ENCODE measurements at places on chromosomes 6 and 20. TPM values are rescaled to one million over a fixed set of nuclear protein-coding genes. Genes with fewer than 3 reads are reported as not detected.

Gene TFAP2C
- 36.3 TPM for total RNA-seq

GRCh38 chr6:118804091-118804490, 89.9 kb upstream of the ASF1A start:
- no peak for DNase-seq
- H3K27me3 ChIP-seq: no peaks in the 10 kb centered on the region
- no peak overlapping the region for H3K4me3 ChIP-seq
- H3K4me1 ChIP-seq: no peaks in the 10 kb centered on the region

GRCh38 chr6:133892813-133893691, 4.1 kb downstream of the TCF21 start:
- no peaks in the 10 kb centered on the region for H3K36me3 ChIP-seq
- peaks cover 59% of the 10 kb centered on the region for H3K27me3 ChIP-seq
- peak overlapping the region; percentile 53 for H3K4me3 ChIP-seq

- peaks cover 3% of the 10 kb centered on the region for H3K27me3 ChIP-seq
- no peaks in the 10 kb centered on the region for H3K36me3 ChIP-seq
- DNase-seq: peak; percentile 84
Measured at GRCh38 chr20:51860111-51860882, 58.0 kb upstream of the SALL4 start.

DNA sequence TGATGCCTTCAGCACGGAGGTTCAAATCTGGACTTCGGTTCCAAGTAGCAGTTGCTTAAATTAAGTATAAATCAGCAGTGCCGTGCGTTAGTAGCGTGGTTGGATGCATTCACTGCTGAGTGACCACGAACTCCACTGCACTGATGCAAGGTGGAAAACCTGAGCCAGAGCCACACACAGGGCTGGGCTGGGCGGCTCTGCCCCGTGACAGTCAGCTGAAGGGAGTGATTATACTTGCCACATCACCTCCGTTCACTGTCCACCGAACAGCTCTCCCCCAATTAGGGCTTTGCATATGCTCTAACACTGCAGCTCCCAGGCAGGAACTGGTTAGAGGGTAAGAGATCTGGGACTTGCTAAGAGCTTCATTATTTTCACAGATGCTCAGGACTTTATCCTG, 22.2 kb downstream of the PPP1R3G start:
- no peaks in the 10 kb centered on the region for H3K36me3 ChIP-seq
- no peak for DNase-seq
- no peaks in the 10 kb centered on the region for H3K4me1 ChIP-seq
- no peak overlapping the region for H3K27ac ChIP-seq
- no peak overlapping the region for H3K4me3 ChIP-seq

Data from PC-3 (cell line).